ENCODE measurements at places on chromosomes 1 and 21. TPM values are rescaled to one million over a fixed set of nuclear protein-coding genes. Genes with fewer than 3 reads are reported as not detected.

The ATXN7L2 gene
- polyA plus RNA-seq, result 24.9 TPM

The FLG gene
- polyA plus RNA-seq, result 0.40 TPM

The PUM1 gene
- 64.9 TPM for polyA plus RNA-seq

The RHEX gene
- polyA plus RNA-seq, result 0.26 TPM

Data from muscle of arm (tissue), 14 donors.